K562 (cell line): ENCODE measurements at places on chromosomes 11 and 22.
A peak's percentile ranks its signal among the peaks of the same experiment; 100 is the strongest.

GRCh38 chr11:2803186-2804091 lies 82.1 kb downstream of the CDKN1C start:
- H3K4me1 ChIP-seq = peaks cover 11% of the 10 kb centered on the region
- peaks cover 14% of the 10 kb centered on the region; the same call in 1 of the 2 replicates for H3K27me3 ChIP-seq
- H3K27ac ChIP-seq = no peak overlapping the region
- no peak overlapping the region for H3K4me3 ChIP-seq
- no peak for DNase-seq

GRCh38 chr11:62556875-62557631 lies 10.4 kb upstream of the AHNAK start:
- no peak for DNase-seq
- no peaks in the 10 kb centered on the region for H3K27me3 ChIP-seq
- no peak overlapping the region for H3K4me3 ChIP-seq
- peak overlapping the region; percentile 73 for H3K27ac ChIP-seq

DNA sequence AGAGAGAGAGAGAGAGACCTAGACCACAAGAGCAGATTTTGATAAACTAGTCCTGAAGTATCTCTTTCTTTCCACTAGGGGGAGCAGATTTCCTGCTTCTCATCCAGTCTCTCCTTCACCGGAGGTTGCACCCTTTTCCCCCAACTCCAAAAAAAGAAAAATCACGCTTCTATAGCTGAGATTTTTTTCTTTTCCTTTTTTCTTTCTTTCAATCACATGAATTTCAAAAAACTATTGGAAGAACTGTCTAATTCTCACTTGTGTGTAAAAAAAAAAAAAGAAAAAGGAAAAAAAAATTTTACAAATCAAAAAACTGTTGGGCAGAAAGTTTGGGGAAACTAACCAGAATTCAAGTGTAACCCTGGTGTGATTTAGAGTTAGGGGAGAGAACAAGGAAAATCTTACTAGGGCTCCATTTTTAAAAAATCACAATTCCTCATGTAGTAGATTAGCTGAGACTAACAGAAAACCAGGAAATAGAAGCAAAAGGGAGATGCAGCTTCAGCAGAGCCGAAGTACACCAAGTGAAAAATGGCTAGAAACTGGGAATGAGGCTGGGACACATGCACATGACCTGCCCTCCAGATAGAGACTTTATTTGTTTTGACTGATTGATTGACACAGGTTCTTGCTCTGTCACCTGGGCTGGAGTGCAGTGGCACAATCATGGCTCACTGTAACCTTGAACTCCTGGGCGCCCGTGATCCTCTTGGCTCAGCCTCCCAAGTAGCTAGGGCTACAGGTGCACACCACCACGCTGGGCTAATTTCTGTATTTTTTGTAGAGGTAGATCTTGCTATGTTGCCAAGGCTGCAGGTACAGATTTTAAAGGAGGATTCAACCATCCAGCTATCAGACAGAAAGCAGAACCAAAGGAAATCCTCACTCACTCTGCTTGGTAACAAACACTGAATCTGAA lies 27.1 kb downstream of the SDHD start:
- H3K4me3 ChIP-seq = no peak overlapping the region
- DNase-seq = peak; percentile 68
- no peaks in the 10 kb centered on the region for H3K27me3 ChIP-seq
- H3K27ac ChIP-seq = no peak overlapping the region
- H3K36me3 ChIP-seq = no peaks in the 10 kb centered on the region

DNA sequence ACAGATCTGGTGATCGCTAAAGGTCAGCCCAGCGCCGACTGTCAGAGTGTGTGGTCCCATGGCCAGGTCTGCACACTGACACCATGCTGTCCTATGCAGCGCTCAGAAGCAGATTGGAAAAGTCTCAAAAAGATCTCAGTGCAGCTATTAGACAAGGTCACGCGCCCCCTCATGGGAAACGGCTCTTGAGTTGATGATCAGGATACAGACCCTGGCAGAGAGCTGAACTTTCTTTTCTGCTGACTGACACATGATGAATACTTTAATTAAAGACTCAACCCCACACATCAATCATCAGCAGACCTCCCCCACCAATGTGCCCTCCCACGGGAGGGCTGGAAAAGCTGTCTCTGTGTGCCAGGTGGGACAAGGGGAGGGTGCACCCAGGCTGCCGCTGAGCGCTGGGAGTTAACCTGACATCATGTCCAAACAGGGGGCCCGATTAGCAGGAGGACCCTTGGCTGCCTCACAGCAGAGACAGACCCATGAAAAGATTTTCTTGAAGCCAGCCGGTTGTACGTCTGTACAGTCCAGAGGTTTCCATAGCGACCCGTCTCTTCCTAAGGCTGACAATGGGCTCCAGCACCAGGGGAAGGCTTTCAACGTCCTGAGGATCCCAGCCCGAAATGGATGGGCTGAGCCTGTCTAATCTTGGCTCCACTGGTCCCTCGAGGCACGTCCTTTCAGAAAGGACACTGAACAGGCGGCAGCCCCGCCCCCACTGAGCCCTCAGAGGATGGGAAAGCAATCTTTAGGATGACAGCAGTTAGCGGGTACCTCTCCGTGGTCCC lies 26.9 kb downstream of the RASD2 start:
- no peaks in the 10 kb centered on the region for H3K36me3 ChIP-seq
- H3K4me1 ChIP-seq = no peaks in the 10 kb centered on the region
- H3K4me3 ChIP-seq = no peak overlapping the region
- DNase-seq = no peak

DNA sequence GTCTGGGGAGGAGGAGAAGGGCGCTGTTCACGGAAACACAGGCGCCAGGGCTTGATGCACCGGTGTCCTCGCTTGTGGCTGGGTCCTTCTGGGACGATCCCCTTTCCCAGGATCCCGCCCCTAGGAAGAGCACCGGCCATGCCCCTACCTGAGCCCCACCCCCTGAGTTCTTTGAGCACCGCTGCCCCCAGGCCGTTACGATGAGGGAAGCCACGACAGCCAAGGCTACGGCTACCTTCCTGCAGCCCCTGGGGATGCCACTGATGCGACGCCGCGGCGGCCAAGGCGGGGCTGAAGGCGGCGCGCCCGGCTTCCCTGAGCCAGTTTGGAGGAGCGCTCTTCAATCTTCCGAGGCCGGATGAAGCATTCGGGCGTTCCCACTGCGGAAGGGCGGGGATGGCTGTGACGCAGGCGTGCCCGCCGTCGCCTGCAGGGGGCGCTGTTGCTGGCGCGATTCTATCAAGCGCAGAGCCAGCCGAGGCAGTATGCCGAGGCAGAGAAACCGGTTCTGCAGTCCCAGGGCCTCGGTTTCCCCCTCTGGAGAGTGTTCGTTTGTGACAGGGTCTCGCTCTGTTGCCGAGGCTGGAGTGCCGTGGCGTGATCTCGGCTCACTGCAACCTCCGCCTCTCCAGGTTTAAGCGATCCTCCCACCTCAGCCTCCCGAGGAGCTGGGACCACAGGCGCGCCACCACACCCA lies 9.7 kb upstream of the NEFH start:
- DNase-seq = peak; percentile 80
- H3K27ac ChIP-seq = no peak overlapping the region
- no peak overlapping the region for H3K4me3 ChIP-seq
- no peaks in the 10 kb centered on the region for H3K4me1 ChIP-seq

DNA sequence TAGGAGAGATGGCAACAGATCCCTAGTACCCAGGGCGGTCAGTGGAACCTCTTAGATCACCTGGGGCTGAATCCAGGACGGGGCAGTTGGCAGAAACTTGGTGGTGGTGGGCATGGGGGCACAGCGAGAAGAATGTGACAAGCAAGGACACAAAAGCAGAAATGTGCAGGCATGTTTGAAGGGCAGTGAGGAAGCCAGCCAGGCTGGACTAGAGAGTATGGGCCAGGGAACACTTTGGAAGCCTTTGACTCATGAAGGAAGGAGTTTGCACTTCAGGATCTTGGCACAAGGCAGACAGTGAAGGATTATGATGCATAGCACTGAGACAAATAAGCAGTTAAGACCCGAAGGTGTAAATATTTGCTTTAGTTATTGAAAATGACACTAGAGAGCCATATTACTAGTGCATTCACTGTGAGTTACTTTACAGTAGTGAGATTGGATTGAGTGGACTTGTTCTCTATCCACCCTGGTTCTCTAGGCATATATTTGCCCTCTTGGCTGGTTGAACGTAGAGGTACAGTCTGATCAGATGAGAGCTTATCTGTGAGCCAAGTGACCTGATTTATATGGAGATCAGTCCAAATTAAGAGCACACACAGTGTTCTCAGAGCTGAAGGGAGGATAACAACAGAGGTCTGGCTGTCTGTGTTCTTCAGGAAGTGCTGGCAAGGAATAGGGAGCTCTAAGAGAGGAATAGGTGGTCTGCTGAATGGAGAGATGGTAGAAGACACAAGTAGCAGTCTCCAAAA lies 210.4 kb downstream of the SNX19 start:
- H3K4me1 ChIP-seq = no peaks in the 10 kb centered on the region
- no peak for DNase-seq
- no peak overlapping the region for H3K27ac ChIP-seq
- no peaks in the 10 kb centered on the region for H3K36me3 ChIP-seq

DNA sequence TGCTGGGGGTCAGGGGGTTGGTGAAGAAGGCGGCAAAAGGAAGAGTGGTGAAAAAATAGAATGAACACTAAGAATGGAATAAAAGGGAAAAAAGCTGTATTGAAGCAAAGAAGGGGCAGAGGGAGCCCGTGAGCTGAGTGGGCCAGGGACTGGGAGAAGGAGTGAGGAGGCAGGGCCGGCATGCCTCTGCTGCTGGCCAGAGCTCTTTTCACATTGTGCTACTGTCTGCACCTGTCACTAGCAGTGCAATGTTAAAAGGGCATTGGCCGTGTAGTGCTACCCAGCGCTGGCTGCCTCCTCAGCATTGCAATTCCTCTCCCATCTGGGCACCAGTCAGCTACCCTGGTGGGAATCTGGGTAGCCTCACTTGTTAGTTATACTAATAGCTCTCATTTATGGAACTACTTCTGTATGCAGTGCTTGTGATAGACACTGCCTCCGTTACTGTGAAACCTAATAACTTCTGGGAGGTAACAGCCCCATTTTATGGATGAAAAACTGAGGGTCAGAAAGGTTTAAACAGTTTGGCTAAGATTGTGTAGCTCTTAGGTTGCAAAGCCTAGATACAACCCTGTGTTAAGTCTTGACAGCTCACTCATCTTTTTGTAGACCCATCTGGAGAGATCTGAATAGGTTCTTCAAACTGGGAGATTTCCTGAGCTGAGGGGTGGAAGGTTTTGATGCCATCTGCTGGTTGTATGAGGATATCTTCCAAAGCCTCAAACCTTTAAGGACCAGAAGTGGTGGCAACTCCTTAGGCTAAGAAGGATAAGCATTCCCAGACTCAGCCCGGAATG lies 8.5 kb downstream of the YPEL4 start:
- H3K4me1 ChIP-seq = peaks cover 17% of the 10 kb centered on the region
- H3K27me3 ChIP-seq = no peaks in the 10 kb centered on the region
- no peaks in the 10 kb centered on the region for H3K36me3 ChIP-seq
- H3K4me3 ChIP-seq = no peak overlapping the region

- no peak for DNase-seq
- no peaks in the 10 kb centered on the region for H3K4me1 ChIP-seq
- H3K4me3 ChIP-seq = no peak overlapping the region
- H3K27me3 ChIP-seq = no peaks in the 10 kb centered on the region
Measured at GRCh38 chr11:128670631-128671030, 23.2 kb upstream of the FLI1 start.

DNA sequence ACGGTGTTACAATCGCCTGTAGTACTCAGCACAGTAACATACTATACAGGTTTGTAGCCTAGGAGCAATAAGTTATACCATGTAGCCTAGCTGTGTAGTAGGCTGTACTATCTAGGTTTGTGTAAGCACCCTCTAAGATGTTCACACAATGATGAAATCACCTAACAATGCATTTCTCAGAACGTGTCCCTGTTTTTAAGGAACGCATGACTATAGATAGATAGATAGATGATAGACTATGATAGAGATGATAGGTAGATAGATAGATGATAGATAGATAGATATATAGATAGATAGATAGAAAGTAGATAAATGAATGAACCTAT lies 203.9 kb downstream of the FAM76B start:
- no peaks in the 10 kb centered on the region for H3K27me3 ChIP-seq
- H3K27ac ChIP-seq = no peak overlapping the region
- DNase-seq = no peak
- no peak overlapping the region for H3K4me3 ChIP-seq

DNA sequence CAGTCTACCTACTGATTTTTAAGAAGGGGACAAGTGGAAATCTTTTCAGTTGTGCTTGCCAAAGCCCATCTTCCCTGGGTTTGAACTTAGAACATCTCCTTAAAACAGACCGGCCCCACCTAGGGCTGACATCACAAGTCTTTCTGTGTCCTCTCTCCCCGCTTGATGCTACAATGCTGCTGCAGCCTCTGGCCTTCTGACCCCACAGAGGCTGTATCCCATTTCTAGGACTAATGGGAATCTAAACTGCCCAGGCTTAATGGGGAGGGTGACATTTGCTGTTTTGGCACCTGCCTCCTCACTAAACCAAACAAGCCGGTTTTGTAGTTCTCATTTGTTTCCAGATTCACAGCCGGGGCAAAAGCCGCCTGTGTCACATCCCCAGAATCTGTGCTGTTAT lies 121.3 kb upstream of the CADM1 start:
- no peaks in the 10 kb centered on the region for H3K4me1 ChIP-seq
- H3K4me3 ChIP-seq = no peak overlapping the region
- no peak for DNase-seq
- no peaks in the 10 kb centered on the region for H3K36me3 ChIP-seq
- H3K27me3 ChIP-seq = peaks cover 11% of the 10 kb centered on the region

DNA sequence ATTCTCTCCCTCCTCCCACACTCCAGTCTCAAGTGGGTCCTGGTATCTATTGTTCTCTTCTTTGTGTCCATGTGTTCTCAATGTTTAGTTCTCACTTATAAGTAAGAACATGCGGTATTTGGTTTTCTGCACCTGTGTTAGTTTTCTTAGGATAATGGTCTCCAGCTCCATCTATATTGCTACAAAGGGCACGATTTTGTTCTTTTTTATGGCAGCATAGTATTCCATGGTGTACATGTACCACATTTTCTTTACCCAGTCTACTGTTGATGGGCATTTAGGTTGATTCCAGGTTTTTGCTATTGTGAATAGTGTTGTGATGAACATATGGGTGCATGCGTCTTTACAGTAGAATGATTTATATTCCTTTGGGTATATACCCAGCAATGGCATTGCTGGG lies 4.2 kb upstream of the INCENP start:
- H3K27ac ChIP-seq = no peak overlapping the region
- no peaks in the 10 kb centered on the region for H3K36me3 ChIP-seq
- H3K27me3 ChIP-seq = no peaks in the 10 kb centered on the region
- H3K4me3 ChIP-seq = no peak overlapping the region

DNA sequence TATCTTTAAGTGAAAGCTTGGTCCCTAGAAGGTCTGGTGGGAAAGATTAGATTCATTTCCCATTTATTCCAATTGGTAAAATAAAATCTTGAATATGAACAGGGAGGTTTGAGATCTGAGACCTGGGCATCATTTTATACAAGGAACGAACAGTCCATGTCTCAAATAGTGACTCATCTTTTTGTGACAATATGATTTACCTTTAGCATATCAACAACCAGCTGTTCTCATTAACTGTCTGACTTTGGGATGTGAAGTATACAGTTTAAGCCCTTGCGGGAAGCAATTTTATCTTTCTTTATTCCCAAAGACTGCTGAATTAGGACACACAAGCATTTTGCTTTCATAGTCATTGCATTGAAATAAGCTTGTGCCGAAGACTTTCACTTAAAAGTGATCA lies 691.6 kb downstream of the ETS1 start:
- no peaks in the 10 kb centered on the region for H3K27me3 ChIP-seq
- no peak for DNase-seq
- no peaks in the 10 kb centered on the region for H3K36me3 ChIP-seq
- H3K4me1 ChIP-seq = no peaks in the 10 kb centered on the region
- no peak overlapping the region for H3K27ac ChIP-seq
